ENCODE measurements at places on chromosomes 1 and 21.

DNA sequence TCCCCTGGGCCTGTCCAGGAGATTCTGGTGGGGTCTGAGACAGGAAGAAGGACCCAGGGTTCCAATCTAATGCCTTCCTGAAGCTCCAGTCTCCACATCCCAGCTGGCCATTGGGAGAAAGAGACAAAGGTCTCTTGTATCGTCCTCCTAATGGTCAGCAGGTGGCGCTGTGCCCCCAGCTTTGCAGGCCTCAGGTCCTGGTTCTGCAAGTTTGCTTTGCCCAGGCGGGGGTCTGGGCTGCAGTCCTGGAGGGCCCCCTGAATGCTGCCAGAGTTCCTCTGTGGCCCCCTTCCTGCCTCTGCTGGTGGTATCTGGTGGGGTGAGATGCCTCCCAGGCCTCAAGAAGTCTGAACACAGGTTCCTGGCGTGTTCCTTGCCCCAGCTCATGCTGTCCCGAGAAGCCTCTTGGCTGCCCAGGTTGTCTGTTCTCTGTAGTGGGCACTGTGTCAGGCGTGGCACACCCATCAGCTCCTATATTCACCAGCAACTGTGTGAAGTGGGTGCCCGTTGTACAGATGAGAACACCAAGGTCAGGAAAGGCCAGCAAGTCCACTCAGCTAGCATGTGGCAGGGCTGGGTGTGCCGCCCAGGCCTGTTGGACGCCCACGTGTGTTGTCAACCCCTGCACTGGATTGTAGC, 33.8 kb upstream of the CSF3R start:
- peak; percentile 17 for DNase-seq

DNA sequence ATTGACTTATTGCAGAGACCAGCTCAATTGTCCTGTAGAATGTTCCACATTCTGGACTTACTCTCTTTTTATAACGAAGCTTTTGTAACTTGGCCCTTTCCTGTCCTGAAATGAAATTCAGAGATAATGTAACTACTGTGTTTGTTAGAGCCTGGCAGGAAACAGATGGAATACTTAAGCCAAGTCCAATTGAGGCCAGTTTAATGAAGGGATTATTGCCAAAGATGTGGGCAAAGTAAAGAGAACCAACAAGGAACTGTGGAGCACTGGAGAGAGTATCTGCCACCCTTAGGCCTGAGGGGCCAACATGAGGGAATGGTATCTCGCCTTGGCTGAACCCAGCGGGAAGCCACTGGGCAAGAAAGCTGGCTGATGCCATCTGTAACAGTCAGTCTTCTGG, 32.9 kb downstream of the MFSD2A start:
- no peak for DNase-seq

DNA sequence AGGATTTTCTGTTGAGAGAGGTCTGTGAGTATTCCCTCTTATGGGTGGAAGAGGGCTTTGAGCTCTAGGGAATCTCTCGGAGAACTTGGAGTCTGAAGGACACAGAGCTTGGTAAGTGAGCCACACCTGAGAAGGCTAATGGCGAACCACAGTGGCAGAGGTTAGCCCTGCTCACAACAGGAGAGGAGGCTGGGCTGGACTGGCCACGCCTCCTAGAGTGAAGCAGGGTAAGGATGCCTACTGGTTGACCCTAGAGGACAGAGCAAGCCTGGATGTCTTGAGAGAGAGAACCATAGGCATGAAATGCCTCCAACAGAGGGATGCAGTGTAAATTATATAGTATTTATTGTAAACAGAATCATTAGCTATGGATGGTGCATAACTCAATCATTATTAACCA, 232.6 kb downstream of the PCP4 start:
- no peak for DNase-seq

DNA sequence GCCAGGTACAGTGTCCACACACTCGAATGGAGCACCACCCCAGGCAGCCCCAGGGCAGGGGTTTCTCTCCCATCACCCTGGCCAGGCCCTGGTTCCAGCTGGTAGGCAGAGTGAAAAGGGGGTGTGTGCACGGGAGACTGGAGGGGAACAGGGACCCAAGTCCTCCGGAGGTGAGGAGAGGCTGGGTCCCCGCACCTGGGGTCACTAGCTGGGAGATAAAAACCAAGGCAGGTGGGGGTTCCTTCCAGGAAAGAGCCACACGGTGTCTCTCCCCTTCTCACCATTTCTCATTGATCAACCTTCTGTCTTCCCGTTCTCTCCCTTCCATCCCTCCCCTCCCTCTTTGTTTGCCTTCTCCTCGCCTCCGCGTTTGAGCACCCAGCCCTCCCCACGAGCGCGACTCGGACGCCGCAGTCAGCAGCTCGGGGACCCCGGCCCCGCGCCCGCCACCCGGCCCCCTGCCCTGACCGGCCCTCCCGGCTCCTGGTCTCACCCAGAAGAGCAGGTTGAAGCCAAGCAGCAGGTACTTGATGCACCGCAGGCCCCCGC, 358 bp downstream of the TSPAN2 start:
- no peak for DNase-seq

- DNase-seq, result no peak
These were observed 12.8 kb downstream of the RRP15 start for GRCh38 chr1:218297867-218298266.

DNA sequence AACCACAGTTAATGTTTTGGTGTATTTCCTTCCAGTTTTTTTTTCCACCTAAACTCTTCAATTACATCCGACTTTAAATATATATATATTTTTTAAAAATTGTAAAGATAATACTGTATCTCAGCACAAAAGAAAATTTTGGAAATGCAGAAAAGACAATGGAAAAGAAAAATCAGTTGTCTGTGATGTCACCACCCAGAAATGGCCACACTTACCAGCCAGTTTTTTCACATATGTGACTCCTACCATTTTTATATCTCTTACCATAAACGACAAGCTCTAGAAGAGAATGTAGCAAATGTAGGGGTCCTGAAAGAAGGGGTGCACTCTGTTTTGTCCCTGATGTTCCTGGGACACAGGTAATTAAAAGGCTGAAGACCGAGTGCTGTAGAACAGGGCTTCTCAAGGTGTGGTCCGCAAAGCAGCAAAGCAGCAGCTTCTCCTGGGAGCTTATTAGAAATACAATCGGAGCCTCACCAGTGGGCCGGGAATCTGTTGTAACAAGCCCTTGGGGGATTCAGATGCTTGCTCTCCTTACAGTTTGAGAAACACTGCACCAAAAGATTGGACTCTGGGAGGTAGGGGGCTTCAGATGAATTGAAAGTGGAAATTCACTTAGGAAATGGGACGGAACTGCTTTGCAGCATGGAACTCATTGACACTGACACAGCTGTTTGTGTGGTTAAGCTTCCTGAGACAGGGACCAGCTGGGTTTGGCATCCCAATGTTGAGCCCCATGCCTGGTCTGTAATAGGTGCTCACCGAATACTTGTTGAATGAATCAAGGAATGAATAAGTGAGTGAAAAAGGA, 44.1 kb downstream of the ALPL start:
- no peak for DNase-seq

- no peak for DNase-seq
These were observed 22.1 kb downstream of the INSL5 start for GRCh38 chr1:66778969-66779368.

- DNase-seq, result no peak
These were observed 40.3 kb downstream of the RGS5 start for GRCh38 chr1:163162381-163162914.

DNA sequence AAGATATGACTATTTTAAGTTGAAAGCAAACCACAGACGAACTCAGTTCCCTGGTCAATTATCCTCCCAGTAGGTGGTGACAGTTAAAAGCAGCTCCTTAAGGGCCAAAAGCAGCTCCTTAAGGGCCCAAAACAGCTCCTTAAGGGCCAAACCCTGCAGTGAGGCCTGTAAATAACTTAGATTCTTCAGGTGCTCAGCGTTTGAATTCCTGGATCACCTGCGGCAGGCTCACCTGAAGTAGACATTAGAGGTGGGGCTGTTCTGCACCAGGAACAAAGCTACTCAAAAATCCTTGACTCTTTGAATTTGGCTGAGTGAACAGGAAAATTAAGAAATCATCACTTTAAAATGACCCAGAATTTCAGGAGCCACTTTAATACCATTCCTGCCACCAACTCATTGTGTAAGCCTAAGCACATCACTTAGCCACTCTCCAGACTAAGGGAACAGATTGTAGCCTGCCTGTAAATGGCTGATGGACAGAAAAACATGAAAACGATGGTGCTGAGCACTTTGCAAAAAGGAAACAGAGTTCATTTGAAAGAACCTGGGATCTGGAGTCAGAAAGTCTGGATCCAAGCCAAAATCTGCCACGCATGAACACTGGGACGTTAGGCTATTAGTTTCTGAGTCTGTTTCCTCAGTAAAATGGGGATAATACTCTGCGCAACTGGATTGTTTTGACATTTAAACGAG, 126.9 kb downstream of the LRIG2 start:
- no peak for DNase-seq

- no peak for DNase-seq
These were observed 132.4 kb downstream of the SDCCAG8 start for GRCh38 chr1:243388276-243388675.

DNA sequence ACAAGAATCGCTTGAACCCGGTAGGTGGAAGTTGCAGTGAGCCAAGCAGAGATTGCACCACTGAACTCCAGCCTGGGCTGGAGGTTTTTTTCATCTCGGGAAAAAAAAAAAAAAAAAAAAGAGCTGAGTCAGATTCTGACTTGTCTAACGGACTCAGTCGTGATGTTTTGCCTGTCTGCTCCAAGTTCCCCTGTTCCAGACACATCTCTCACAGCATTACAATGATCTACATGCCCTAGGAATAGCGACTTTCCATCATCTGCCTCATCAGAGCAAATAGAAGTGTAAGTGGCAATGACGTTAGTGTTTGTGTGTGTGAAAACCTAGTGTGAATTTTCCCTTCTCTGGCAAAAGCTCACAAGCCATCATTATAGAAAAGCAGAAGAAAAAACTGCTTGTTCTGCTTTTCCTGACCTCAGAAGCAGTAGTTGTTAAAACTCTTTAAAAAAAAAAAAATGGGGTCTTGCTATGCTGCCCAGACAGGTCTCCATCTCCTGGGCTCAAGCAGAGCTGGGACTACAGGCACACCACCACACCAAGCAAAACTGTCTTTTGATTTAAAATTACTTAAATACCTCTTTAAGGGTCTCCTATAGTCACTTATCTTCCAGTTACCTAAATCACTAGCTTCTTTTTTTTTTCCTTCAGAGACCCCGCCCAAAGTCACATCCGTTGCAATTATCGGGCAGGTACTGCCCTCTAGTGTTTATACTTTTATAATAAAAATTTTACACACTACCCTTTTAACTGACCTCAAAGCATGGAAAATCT, 37.3 kb downstream of the PLEKHO1 start:
- DNase-seq, result no peak

DNA sequence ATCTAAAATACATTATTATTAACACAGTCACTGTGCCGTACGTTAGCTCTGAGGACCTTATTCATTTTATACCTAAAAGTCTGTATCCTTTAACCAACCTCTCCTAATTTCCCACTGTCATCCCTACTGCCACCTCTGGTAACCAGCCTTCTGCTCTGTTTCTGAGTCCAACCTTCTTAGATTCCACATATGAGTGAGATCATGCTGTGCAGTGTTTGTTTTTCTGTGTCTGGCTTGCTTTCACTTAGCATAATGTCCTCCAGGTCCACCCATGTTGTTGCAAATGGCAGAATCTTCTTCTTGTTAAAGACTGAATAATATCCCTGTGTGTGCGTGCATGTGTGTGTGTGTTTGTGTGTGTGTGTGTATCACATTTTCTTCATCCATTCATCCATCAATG, 64.2 kb downstream of the ETS2 start:
- DNase-seq, result no peak

GRCh38 chr21:45294509-45295291, 7.0 kb upstream of the POFUT2 start:
- no peak for DNase-seq

DNA sequence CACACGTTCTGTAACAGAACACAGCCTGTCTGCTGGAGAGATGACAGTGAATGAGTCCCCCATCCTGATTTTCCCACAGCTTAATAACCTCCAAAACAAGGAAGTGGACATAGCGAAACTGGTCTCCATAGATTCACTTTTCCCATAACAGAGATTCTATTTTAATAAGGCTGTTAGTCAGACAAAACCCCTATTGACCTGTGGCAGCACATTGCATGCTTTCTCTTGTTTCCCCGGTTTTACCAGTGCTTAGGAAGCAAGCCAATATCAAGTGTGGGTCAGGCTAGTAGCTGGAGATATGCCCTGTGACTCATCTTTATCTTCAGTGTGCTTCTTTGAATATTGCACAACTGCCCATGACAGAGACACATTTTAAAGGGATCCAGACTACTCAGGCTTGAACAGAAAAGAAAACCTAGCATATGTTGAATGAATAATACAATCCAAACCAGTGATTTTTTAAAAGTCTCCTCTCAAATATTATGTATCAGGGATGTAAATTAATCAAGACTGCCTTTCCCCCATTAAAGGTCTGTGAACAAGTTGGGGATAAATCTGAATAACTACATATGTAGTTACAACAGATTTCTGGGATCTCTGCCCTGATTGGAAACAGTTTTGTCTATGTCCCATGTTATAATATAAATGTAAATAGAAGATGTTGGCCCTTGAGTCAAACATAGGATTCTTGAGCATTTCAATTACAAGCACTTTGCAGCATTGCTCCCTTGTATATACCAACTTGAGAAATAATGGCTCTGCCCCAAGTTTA, 11.9 kb upstream of the CLDN8 start:
- DNase-seq, result no peak

- DNase-seq, result no peak
These were observed 13.6 kb upstream of the OTUD7B start for GRCh38 chr1:150024156-150024555.

DNA sequence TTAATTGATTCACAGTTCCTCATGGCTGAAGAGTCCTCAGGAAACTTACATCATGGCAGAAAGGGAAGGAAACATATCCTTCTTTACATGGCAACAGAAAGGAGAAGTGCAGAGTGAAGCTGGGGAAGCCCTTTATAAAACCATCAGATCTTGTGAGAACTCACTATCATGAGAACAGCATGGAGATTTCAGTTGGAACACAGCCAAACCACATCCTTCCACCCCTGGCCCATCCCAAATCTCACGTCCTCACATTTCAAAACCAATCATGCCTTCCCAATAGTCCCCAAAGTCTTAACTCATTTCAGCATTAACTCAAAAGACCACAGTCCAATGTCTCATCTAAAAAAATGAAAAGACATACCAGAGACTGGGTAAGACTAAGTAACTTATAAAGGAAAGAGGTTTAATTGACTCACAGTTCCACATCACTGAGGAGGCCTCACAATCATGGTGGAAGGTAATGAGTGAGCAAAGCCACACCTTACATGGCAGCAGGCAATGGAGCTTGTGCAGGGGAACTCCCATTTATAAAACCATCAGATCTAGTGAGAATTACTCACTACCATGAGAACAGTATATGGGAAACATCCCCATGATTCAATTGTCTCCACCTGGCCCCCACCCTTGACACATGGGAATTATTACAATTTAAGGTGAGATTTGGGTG, 105.2 kb downstream of the MRPL39 start:
- DNase-seq, result no peak

GRCh38 chr1:117363571-117364048, 3.6 kb upstream of the MAN1A2 start:
- DNase-seq, result no peak

DNA sequence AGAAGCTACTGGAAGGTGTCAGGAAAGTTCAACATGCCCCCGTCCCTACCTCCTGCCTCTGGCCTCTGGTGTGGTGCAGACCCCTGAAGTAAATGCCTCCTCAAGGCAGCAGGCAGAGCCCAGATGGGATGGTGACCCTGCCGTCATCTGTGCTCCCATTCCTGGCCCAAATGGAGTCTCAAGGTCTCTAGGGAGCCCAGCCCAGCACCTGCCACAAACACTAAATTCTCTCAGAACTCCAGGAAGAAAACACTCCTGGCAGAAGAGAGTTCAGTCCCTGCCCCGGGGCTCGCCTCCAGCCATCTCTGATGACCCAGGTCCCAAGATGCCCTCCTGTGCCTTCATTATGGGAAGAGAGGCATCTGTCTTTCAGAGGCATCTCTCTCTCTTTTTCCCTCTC, 261.6 kb upstream of the TMEM51 start:
- no peak for DNase-seq

Data from NK-92 treated with Interleukin-12 subunit alpha and Interleukin-12 subunit beta, amount 100 ng/mL, for 24 hours (cell line).